Urinary bladder (tissue), 4 donors: ENCODE measurements at places on chromosomes 6 and 20.
A peak's percentile ranks its signal among the peaks of the same experiment; 100 is the strongest.

- DNase-seq, result peak; percentile 21
Measured at GRCh38 chr6:85015396-85015990, 251.1 kb upstream of the TBX18 start.

GRCh38 chr6:53986165-53986720, 125.0 kb upstream of the MLIP start:
- DNase-seq, result peak; percentile 31

GRCh38 chr6:138036111-138036510, 71.1 kb downstream of the PERP start:
- DNase-seq, result no peak

DNA sequence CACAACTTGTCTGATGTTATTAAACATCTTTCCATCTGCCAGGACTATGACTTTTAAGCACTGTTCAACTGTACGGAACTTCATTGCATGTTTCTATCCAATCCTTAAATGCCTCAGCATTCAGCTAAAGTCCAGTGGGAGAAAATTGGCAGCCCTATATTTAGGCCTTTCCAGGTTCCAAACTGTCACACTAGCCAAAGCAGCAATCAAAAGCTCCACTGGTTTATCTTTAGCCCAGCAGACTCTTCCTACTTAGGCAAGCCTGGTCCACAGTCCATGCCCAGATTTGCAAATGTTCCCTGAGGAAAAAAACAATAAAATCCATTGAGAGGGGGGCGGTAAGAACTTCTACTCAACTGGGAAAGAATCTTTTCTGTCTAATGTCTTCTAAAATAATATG, 349.1 kb upstream of the GJE1 start:
- no peak for DNase-seq

DNA sequence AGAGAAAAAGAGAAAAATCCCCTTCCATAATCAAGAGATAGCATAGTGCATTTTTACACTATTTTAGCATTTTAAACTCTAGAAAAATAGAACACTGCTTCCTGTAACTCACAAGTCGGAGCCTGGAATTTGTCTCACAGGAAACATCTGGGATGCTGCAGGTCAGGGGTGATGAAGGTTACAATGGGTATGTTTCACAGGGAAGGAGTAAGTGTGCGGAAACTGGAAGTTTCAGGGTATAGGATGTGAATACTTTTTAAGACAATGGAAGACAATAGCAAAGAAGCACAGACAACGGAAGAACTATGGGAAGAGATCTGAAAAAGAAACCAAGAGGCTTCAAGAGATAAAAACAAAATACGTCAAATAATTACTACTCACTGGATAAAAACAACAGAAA, 361.0 kb upstream of the MARCKS start:
- no peak for DNase-seq

DNA sequence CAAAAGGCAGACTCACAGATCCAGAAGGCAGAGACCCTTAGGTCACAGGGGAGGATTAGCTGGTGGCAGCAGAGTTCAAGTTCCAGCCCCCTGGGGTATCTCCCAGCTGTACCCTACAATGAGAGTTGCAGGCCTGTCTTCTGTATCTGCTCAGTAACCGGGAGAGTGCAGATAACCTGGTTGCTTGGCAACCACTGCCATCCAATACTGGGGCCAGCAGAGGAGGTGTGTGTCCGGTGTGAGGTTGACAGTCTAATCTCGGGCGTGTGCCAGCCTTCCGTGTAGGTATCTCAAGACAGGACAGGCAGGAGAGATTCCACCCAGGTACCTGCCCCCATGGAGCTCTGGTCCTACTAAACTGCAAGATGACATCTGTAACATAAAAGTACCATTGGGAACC, 56.6 kb upstream of the TBC1D7 start:
- DNase-seq, result no peak

DNA sequence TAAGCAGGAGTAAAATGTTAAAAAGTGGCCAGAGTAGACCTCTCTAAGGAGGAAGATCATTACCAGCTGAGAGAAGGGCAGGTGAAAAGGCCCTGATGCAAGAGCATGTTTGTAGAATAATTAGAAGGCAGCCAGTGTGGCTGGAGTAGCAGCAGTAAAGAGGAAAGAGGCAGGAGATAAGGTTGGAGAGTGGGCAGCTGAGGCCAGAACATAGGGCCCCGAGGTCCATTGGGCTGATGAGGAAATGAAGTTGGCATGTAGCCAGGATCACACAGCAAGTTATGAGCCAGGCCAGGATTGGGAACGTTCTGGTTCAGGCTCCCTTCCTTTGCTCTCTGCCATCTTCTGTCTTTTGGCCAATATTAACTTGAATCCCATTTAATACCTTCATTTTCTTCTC, 51.6 kb downstream of the RALY start:
- DNase-seq, result no peak

GRCh38 chr6:106574741-106575458, 54.4 kb downstream of the RTN4IP1 start:
- DNase-seq, result no peak

DNA sequence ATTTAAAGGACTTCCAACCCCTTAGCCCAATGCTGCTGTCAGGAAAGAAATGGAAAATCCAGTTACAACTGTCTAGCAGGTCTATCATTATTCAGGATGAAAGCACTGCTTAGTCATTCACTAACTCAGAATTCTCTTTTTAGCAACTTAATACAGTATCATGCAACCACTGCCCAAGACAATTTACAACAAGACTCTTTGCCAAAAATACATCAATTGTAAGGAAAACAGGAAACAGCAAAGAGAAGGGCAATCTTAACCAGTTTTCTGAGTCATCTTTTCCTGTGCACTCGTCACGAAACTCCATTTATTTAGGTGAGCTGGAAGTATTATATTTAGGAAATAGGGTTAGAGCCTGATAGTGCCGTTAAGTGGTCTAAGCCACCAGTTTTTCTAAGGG, 1197.7 kb upstream of the CITED2 start:
- no peak for DNase-seq

- DNase-seq, result no peak
Measured at GRCh38 chr6:1379017-1379787, 10.2 kb upstream of the FOXF2 start.

- no peak for DNase-seq
Measured at GRCh38 chr6:21131406-21131805, 462.1 kb upstream of the SOX4 start.

DNA sequence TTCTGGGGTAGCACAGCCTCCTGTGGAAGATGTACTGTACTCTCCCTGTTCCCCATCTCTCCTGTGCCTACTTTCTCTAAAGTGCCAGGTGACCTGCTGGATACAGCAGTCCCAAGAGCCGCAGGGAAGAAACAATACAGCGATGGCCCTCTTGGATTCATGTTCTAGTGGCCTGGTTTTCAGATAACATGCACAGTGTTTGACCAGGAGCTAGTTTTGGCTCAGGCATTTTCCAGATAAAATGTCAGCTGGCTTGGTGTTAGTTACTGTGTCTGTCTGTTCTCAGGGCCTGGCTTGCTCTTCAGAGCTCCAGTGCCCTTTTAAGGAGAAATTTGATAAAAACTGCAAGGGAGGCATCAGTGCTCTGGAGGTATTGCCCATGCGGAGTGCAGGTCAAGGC, 41.3 kb downstream of the GABRR2 start:
- no peak for DNase-seq

DNA sequence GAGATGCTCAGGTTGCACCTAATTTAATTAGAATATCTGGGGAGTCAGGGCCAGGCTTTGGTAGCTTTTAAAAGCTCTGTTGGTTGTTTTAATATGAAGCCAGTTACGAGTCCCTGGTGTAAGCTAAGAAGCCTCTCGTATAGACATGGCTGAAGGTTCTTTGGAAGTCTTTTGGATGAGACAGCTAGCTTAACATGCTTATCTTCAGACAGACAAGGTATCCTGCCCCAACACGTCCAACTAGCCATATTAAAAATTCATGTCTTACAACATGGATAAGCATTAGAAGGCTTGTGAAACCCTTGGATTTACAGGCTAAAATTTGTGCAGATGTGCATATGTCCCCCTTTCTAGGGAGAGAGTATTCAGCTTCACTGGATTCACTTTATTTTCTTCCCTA, 105.7 kb upstream of the KCNK16 start:
- no peak for DNase-seq

- DNase-seq, result no peak
Measured at GRCh38 chr20:54620611-54621010, 145.2 kb downstream of the DOK5 start.

GRCh38 chr6:11459079-11459610, 78.4 kb upstream of the TMEM170B start:
- no peak for DNase-seq

DNA sequence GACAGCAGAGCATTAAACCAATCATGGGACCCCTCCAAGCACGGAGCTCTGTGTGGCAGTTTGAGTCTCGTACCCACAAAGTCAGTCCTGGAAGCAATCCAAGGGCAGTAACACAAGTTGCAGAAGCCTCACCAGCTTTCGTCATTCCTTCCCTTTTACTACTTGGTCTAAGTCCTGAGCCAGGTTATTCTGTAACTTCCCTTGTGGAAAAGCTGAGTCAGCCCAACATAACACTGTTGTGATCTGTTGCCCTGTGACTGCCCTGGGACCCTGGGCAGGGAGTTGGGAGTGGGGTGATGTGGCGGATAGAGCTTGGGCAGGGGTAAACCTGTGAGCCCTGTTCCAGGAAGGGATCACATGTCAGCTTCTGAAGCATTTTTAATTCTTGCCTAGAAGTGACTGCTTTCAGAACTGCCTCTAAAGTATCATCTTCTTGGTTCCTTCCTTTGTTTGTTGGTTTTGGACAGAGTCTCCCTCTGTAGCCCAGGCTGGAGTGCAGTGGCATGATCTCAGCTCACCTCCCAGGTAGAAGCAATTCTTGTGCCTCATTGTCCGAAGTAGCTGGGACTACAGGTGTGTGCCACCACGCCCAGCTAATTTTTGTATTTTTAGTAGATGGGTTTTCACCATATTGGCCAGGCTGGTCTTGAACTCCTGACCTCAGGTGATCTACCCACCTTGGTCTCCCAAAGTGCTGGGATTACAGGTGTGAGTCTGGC, 183.7 kb upstream of the JAG1 start:
- no peak for DNase-seq

- DNase-seq, result no peak
Measured at GRCh38 chr20:58216334-58216733, 12.1 kb downstream of the ANKRD60 start.

- no peak for DNase-seq
Measured at GRCh38 chr6:73903155-73903554, 207.2 kb downstream of the CD109 start.

DNA sequence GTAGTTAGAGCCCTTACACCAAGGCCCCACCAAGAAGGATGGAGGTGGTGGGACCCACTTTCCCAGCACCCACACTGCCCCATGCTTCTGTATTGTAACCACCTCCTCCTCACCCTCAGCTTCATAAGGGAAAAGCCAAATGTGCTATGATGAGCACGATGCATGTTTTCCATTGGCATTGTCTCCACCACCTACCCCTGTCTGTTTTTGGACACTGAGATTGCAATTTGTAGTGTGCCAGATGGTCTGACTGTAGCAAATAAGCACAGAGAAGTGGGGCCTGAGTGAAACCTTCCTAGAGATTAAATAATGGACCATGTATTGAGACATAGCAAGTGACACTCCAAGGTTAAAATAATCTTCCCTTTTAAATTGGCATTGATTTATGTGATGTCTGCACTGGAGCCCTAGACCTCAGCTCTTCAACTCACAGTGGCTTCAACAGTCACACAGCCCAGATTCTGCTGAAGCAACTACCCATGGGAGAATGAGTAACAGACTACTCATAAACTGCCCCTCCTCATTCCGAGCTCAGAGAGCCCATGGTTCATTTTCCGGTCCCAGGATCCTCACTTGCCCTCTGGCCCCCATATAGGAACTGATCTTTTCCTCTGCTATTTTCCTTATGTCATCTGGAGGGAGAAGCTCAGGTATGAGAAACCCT, 177.9 kb downstream of the COL9A1 start:
- DNase-seq, result no peak

- DNase-seq, result no peak
Measured at GRCh38 chr6:44567406-44567805, 179.9 kb downstream of the CDC5L start.

DNA sequence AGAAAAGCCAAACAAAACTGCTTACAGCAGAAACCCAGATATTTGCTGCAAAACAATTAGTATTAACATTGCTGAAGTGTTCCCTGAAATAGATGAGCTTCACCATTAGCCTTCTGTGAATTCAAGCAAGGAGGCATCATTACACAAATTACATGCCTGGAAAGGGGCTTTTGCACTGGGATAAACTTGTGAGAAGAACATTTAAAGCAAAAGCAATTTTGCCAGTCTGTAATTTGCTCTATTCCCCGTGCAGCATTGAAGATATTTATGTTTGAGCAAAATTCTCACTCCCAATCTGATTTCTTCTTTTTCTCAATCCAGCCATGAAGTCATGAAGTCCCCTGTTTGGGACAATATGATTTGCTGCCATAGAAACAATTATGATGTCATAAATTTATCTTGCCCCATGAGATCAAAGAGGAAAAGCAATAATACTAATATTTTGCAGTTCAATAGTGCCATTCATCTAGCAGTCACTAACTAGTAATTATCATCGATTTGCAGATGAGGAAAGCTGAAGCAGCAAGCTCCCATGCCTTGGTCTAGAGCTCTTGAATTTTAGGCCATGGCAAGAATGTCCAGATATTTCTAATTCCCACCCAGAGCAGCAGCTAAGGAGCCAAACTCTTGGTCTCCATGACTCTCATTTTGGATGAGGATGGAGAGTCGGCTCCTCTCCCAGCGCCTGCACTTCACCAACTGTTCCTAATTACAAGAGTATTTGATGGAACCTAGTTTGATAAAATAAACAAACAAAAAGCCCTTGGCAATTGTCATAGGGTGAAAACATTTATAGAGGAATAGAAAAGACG, 49.5 kb upstream of the CCN6 start:
- no peak for DNase-seq

DNA sequence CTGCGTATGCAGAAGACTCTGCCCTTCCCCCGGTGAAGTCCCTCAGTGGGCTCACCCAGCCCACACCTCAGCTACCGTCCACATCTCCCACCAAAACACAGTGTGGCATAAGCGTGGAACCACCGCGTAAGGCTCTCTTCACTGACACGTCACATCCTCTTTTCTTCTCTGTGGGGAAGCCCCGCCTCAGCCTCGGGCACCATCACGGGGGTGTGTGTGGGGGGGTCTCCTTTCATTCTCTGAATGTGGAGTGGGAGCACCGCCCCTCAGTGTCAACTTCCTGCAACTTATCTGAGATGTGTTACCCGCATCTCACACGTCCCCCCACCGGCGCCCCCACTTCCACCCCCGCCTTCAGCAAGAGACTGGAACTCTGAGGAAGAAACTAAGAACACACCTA, 388.4 kb upstream of the JARID2 start:
- no peak for DNase-seq

GRCh38 chr20:50250679-50251382, 60.2 kb downstream of the CEBPB start:
- no peak for DNase-seq

DNA sequence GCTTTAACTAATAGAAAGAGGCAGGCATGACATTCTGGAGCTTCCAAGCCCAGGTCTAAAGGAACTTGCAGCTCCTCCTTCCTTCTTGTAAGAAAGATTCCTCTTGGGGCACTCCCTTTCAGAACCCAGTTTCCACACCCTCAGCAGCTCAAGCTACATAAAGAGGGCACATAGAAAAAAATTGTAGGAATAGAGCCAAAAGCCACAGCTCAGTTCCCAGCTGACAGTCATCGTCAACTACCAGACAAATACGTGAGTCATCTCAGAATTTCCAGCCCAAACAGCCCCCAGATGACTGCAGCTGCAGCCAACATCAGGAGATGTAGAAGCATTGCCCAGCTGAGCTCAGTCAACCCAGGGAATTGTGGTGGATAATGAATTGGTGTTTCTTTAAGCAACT, 349.8 kb upstream of the ARID1B start:
- DNase-seq, result no peak

- no peak for DNase-seq
Measured at GRCh38 chr6:116575227-116575626, 3.9 kb downstream of the RWDD1 start.
